NCI-H446 treated with DMSO at 0.1 percent for 48 hours (cell line): ENCODE measurements at places on chromosomes 7 and 10.

GRCh38 chr10:88735661-88736060, 24.2 kb upstream of the LIPN start:
- DNase-seq: no peak

DNA sequence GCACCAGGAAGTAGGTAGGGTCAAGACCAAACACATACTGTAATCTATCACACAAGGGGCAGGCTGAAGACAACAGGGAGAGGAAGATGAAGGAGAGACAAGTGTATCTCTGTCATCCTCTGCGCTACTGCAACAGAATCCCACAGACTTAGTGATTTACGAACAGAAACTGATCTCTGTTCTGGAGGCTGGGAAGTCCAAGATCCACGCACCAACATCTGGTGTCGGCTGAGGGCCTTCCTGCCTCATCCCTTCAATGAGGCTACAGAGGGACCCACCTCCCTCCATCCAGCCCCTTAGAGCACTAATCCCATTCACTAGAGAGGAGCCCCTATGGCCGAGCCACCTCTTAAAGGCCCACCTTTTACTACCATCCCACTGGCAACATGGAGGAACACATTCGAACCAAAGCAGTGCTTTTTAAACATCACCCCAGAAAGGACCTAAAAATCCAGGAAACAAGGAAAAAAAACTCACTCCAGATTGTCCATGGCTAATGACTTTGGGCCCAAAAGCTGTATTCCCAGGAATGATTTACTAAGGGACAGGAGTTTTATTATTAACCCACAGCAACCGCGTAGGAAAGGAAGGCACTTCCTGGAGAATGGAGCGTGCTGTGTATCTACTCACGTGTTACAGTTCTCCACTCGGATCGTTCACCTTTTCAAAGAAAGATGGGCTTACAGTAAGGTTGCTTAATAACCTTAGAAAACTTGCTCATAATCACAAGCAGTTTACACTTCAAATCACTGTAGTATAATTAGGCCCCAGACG, 4.2 kb downstream of the BNIP3 start:
- DNase-seq: no peak

DNA sequence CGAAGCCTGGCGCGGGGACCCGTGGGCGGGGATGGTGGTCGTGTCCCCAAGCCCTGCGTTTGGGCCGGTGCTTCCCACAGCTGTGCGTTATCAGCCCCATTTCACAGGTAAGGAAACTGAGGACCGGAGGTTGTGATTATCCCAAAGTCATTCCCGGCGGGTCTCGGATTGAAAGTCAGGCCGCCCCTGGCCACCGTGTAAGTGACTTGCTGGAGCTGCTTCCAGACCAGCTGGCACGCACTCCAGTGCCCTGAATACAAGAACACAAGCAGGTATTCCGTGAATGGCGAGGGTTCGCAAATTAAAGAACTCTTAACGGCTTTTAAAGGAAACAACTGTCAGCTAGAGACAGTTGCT, 675 bp upstream of the ATE1 start:
- no peak for DNase-seq

DNA sequence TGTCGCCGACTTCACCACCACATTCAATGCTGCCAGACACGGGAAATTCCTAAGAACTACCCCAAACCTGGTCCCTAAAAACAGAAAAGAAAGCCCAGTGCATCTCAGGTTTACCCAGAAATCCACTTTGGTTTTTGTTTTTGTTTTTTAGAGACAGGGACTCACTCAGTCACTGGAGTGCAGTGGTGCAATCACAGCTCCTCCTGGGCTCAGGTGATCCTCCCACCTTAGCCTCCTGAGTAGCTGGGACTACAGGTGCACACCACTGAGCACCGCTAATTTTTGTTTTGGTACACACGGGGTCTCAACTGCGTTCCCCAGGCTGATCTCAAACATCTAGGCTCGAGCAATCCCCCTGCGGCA, 22.8 kb downstream of the MAD1L1 start:
- no peak for DNase-seq

GRCh38 chr7:8221567-8221966, 40.4 kb downstream of the ICA1 start:
- DNase-seq: no peak

DNA sequence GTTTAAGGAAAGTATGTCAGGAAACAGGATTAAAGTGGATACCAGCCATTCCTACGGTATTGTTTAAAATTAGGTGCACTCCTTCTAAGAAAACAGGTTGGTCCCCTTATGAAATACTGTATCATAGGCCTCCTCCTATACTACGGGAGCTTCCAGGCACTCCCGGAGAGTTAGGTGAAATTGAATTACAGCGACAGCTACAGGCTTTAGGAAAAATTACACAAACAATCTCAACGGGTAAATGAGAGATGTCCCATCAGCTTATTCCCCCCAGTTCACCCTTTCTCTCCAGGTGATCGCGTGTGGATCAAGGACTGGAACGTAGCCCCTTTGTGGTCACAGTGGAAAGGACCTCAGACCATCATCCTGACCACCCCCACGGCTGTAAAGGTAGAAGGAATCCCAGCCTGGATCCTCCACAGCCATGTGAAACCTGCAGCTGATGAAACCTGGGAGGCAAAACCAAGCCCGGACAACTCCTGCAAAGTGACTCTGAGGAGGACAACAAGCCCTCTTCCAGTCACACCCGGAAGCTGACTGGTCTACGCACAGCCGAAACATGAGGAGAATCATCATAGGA, 25.1 kb upstream of the GHITM start:
- no peak for DNase-seq

DNA sequence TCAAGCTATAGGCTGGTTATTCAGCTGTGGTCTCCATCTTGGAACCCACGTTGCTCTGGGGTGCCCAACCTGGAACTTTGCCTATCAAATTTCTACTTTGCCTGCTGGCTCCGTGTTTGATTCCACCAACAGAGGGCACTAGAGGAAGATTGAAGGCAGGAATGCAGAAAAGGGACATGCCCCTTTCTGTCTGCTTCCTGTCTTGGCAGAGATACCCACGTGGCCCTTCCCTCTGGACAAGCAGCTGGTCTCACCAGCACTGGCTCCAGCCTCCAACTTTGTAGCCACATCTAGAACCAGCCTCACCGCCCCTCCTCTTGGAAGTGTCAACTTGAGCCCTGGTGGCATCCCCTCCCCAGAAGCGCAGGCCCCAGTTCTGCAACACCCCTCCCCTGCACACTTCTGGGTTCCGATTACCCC, 52.1 kb upstream of the ZNF438 start:
- DNase-seq: peak; percentile 31

- no peak for DNase-seq
These were observed 64.5 kb downstream of the DNMBP start for GRCh38 chr10:99945263-99945662.

DNA sequence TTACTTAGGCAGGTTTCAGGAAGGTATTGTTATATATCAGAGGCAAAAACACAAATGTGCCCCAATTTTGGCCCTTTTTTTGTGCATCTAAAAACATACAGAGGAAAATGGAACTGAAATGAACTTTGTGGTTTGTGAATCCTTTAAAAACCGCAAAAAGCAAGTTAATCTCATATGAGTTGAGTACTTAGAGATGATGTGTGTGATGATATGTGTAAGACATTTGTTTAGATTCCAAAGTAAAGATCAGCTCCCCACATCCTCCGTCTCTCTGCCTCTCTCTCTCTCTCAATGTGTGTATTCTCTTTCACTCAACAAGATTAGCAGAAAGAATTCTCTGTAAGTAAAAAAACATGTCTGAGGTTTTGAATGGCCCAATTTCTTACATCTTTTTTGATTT, 201.9 kb downstream of the MALRD1 start:
- no peak for DNase-seq

DNA sequence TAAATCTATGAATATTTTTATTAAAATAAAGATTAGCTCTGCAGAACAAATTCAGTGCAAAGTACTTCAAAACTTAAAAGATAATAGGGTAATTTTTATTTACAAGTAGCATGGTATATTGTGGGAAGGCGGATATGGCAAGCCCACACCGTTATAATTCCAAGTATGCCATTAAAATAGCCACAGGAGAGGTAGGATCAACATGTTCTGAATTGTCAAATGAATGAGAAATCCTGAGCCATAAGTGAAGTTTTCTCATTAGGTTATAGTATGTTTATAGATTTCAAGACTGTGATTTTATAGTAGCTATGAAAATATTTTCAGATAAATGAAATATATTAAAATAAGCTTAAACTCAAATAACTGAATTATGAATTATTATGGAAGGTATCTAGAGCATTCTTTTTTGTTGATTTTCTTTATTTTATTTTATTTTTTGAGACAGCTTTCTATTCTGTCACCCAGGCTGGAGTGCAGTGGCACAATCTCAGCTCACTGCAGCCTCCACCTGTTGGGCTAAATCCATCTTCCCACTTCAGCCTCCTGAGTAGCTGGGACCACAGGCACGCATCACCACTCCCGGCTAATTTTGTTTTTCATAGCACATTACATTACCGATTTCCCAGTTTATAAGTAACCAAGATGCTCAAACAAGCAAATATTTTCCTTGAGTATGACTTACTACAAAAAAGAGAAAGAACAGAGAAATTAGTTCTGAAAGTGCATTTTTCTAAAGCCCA, 956.6 kb downstream of the GATA3 start:
- DNase-seq: no peak

DNA sequence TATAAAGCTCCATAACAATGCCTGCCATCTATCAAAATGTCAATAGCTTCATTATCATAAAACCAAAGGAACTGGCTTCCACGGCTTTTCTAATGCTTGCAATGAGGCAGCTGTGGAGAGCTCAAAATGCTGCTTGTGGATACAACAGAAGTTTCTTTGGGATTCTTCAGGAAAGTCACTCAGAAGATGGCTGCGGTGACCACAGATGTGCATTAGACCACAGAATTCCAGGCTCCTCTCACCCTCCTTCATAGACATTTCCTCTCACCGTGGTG, 77.2 kb downstream of the CDCA7L start:
- DNase-seq: no peak

DNA sequence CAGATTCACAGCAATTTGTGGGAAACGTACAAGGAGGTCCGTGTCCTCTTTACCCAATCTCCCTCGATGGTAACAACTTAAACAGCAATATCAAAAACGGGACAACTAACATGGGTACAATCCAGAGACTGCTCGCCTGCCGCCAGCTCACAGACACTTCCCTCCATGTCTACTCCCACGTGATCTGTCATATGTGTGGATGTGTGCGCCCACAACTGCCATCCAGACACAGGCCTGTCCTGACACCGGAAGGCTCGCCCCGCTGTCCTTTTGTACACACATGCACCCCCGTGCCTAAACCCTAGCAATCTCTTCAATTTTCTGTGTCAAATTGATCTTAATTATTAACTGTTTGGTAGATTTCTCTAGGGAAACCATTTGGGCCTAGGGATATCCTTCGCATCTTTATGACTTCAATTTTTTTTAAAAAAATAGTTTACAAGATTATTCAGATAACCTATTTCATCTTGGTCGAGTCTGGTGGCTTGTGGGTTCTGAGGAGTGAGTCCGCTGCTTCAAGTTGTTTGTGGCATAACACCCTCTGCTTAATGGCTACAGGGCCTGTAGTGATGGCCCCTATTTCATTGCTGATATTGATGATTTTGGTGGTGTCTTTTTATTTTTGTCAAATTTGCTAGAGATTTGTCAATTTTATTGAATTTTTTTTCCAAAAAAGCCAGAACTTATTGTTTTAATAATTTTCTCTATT, 260.6 kb downstream of the MAD1L1 start:
- no peak for DNase-seq

- DNase-seq: no peak
These were observed 55.5 kb upstream of the LHFPL3 start for GRCh38 chr7:104272767-104273384.

DNA sequence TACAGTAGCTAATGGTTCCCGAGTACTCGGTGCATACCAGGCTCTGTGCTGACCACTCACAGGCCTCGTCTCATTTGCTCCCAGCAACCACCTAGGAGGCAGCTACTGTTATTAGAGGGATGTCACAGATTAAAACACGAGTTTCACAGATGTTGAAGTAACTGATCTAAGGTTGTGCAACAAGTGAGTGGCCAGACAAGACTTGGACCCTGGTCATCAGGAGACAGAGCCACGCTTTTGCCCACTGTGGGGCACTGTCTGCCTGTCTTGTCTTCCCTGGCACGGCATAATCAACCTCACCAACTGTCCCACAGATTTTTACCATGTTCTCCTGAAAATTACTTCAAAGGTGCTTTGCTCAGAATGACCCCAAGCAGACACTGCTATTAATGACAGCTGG, 111.6 kb upstream of the HABP2 start:
- DNase-seq: no peak

GRCh38 chr10:86261941-86262687, 104.5 kb downstream of the GRID1 start:
- DNase-seq: no peak

- no peak for DNase-seq
These were observed 442.9 kb downstream of the ARL4A start for GRCh38 chr7:13130321-13130720.

GRCh38 chr10:101227429-101228152, 1.7 kb downstream of the LBX1 start:
- DNase-seq: no peak

- no peak for DNase-seq
These were observed 14.3 kb downstream of the GRK5 start for GRCh38 chr10:119221666-119222065.

DNA sequence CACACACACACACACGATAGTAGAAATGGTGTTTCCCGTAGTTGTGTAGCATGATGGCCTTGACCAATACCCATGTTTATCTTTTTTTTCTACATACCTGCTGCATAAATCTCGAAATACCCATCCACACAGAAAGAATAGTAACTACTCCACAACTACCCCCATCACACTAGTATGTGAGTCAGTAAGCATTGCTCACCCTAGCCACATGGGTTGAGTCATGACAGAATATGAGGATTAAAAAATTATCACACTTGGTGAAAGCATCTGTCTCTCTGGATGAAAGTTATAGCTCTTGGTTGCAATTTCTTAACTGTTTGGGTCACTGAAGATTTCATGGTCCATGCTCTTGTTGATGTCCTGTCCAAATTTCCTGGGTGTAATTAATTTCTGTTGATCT, 103.4 kb upstream of the MDFIC start:
- peak; percentile 83 for DNase-seq

DNA sequence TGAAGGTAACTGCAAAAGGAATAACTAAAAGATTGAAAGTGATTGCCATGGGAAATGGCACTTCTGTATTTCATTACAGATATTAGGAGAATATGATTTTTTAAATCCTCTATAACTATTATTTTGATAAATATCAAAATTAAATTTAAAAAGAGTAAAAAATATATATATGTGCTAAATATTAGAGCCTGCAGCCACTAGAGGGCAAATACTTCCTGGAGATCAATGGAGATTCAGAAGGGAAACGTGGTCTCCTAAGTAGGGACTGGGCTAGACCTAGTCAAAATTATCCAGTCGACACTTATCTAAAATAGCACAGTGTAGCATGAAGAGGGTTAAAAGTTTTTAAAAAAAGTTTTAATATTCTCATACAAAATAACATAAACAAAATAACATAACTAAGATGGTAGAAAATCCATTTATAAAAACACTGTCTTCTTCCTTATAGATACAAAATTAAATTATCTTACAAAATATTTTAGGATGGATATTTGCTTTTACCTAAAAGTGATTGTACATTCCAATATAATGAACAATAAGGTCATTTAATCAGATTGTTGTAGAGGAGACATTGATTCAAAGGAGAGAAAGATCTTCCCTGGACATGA, 434.3 kb downstream of the MDFIC start:
- no peak for DNase-seq
